ENCODE measurements at places on chromosomes 6 and 20. TPM values are rescaled to one million over a fixed set of nuclear protein-coding genes. Genes with fewer than 3 reads are reported as not detected.
A peak's percentile ranks its signal among the peaks of the same experiment; 100 is the strongest.

DNA sequence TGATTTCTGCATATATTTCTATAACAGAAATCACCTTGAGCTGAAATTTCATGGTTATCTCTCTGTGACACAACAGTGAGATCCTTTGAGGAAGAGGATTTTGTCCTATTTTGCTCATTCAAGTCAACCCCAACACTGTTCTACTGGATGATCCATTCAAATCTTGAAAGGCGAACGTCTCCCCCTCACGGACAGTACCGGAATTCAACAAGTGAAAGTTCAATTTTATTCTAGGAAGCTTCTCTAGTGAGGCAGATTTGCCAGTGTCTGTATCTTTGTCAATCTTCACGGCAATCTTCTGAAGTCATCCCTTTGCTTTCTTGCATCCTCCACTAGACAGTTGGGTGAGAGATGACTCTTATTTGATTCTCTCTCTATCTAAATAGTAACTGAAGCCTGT is 91.7 kb upstream of the PDE7B start:
- no peak for DNase-seq

GRCh38 chr6:99416226-99416625 is 8.9 kb downstream of the PNISR start:
- no peak for DNase-seq

GRCh38 chr6:134544737-134545136 is 226.8 kb upstream of the SGK1 start:
- DNase-seq, result no peak

DNA sequence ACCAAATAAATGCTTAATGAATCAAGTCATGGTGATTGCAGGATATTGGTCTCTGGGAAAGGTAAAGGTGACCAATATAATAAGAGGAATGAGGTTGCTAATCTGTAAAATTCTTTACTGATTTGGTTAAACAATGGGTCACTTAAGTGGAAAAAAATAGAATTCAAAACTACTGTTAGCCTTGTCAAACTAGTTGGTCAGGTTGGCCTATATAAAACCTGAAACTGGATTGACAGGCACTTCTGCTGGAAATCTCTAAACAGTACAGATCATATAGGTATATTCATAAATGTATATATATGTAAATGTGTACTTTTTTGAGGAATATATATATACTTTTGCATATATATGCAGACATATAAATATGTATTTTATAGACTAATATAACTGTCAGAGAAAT is 19.7 kb downstream of the PLCB4 start:
- no peak for DNase-seq

DNA sequence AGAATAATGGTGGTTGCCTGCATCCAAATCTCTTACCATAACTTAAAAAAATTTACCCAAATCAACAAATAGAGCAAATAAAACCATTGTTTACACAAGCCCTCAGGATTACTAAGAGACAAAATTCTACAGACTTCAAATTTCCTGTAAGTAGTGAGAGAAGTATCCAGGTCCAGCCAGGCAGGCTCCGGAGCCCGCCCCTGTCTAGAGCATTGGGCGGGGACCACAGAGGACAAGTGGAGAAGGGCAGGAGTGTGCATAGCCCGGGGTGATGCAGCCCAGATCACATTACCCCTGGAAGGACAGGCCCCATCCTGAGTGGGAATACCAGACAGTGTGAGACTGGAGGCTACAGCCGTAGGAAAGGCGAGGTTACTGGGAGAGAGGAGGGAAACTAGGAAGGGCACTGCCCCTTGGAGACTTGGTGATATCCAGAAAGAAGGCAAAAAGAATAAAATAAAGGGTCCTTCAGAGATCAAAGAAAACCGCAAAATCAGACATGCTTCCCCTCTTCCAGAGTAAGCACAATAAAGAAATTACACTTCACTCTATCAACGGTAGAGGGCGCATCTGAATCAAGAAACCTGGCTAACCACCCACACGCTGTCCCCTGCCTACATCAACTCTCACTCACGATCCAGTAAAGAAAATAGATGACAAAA is 26.6 kb downstream of the RIN2 start:
- peak; percentile 64 for DNase-seq

GRCh38 chr20:1121429-1121828 is 3.0 kb downstream of the PSMF1 start:
- no peak for DNase-seq

DNA sequence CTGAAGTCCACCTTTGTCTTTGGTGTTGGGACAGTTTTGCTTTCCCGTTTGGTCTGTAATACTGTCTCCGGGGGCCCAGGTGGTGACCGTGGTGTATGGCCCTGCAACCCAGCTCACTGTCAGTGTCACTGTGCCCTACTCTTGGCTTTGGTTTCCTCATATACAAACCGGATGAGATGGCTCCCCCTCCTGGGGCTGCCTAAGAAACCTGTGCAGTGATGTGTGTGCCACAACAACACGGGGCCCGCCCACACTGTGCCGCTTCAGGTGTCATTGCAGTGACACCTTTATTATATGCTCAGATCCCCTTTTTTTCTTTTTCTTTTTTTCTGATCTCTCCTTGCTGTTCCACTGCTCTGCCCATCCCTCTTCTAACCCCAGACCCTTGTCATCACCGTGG is 73.9 kb downstream of the RAMACL start:
- DNase-seq, result no peak

The TBX18 gene
- 9.4 TPM for total RNA-seq

- no peak for DNase-seq
These were observed 339.1 kb downstream of the FRK start for GRCh38 chr6:115721564-115721963.

The MCCD1 gene
- total RNA-seq, result not detected
